ENCODE measurements at places on chromosomes 13 and 19. TPM values are rescaled to one million over a fixed set of nuclear protein-coding genes. Genes with fewer than 3 reads are reported as not detected.

DNA sequence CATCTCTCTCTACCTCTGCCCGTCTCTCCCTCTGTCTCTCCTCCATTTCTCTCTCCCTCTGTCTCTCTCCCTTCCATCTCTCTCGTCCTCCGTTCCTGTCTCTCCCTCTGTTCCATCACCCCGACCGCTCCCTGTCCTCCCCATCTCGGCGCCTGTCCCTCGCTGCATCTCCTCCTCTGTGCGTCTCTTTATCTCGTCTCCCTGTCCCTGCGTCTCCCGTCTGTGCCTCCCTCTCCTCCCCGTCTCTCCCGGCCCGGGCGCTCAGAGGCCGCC is 4.6 kb downstream of the GRIN2D start:
- H3K27ac ChIP-seq: peak overlapping the region; percentile 93
- no peaks in the 10 kb centered on the region for H3K36me3 ChIP-seq
- peak overlapping the region; percentile 94 for H3K4me3 ChIP-seq
- no peak for DNase-seq
- H3K27me3 ChIP-seq: no peaks in the 10 kb centered on the region
- H3K4me1 ChIP-seq: peaks cover 44% of the 10 kb centered on the region

DNA sequence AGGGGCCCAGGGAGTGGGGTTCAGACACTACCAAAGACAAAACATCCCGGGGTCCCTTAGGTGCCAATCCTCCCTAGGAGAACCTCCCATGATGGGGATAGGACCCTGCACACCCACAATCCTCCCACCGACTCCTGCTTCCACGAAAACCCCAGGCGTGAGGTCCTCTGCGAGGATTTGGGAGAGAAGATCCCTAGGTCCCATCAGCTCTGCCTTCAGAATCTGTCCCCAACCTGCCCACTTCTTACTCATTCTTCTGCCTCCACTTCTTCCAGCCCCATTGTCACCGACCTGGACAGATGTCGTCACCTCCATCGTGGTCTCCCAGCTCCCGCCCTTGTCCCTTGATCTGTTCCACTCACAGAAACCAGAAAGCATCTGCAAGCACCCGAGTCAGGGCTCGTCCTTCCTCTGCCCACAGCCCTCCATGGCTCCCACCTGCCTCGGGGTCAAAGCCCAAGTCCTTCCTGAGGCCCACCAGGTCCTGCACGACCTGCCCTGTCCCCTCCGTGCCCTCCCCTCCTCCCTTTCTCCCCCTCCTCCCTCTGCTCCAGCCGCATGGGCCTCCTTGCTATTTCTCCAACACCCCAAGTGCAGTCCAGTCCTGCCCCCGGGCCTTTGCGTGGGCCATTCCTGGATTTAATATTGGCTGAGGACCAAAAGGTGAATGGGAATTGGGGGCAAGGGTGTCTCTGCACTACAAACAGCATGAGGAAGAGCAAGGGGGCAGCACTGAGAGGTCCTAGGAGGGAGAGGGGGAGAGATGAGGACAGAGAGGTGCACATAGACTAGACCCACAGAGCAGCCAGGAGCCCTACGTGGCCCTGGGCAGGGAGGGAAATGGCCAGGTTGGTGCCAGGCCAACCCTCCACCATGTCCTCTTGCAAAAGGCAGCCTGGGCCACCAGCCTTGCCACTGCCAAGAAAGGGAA is 51.3 kb downstream of the PTPRS start:
- H3K36me3 ChIP-seq: peaks cover 4% of the 10 kb centered on the region
- H3K27ac ChIP-seq: no peak overlapping the region
- DNase-seq: no peak
- peaks cover 18% of the 10 kb centered on the region for H3K4me1 ChIP-seq
- no peak overlapping the region for H3K4me3 ChIP-seq

- no peak overlapping the region for H3K27ac ChIP-seq
- no peak for DNase-seq
- H3K4me1 ChIP-seq: peaks cover 14% of the 10 kb centered on the region
- H3K27me3 ChIP-seq: no peaks in the 10 kb centered on the region
- H3K4me3 ChIP-seq: no peak overlapping the region
- H3K36me3 ChIP-seq: peaks cover 14% of the 10 kb centered on the region
Measured at GRCh38 chr19:47075941-47076340, 27.5 kb upstream of the TMEM160 start.

- DNase-seq: no peak
- H3K27me3 ChIP-seq: no peaks in the 10 kb centered on the region
- H3K4me1 ChIP-seq: peaks cover 16% of the 10 kb centered on the region
- peak overlapping the region; percentile 62 for H3K27ac ChIP-seq
Measured at GRCh38 chr19:3443840-3444694, 36.3 kb downstream of the SMIM24 start.

DNA sequence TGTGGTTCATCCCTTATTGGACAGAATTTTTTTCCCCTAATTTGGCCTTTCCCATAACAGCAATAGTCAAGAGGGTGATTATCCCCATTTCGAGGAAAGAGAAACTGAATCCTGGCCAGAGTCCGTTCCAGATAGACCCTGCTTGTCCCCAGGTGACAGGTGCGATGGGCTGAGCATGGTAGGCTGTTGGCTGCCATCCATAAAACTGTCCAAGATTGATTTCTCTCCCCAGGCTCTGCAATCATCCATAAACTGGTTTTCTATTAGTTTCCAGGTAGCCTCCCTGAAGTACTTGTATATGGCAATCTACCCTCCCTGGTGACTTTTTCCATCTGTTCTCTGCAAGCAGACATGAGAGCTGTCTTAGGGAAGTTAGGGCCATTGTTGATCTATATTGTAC is 25.4 kb downstream of the SERP2 start:
- no peaks in the 10 kb centered on the region for H3K27me3 ChIP-seq
- peaks cover 18% of the 10 kb centered on the region for H3K4me1 ChIP-seq
- H3K36me3 ChIP-seq: no peaks in the 10 kb centered on the region
- no peak for DNase-seq

DNA sequence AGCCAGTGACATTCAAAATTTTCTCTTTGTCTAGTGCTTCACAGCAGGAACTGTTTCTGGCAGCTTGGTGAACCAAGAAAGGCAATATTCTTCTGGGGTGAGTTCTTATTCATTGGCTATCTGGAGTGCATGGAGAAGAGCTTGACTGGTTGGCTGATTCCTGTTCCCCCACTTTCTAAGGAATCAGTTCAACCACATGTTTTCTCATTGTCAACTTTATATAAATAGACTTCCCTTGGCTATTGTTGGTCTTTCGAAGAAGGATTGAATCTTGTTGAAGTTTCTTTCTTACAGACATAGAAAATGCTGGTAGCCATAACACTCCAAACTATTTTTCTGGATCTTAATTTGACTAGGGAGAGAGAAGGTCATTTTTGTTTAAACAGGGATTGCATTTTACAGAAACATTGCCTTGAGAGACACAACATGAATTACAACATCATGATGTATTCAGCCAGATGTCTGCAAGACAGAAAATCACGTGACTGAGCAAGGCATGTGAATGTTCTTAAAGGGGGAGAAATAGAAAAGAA is 85.2 kb downstream of the EDNRB start:
- H3K4me1 ChIP-seq: peaks cover 13% of the 10 kb centered on the region
- DNase-seq: no peak
- H3K4me3 ChIP-seq: no peak overlapping the region
- peaks cover 1% of the 10 kb centered on the region for H3K27me3 ChIP-seq
- no peak overlapping the region for H3K27ac ChIP-seq
- no peaks in the 10 kb centered on the region for H3K36me3 ChIP-seq

DNA sequence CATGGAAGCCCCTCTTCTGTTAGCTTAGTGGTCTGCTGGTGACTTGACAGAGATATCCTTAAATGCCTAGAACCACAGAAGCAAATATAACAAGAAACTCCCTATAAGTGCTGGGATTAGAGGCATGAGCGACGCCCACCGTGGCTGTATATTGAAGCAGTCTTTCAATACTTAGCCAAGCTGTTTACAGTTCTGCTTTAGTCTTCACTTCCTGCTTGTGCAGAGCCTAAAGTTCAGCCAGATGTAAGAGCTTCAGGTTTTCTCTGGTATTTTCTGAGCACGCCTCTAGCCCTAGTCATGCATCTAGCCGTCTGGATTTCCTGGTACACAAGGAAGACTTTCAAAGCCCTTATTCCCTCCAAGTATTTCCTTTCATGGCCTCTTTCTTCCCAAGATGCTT is 28.5 kb downstream of the TRPM4 start:
- H3K36me3 ChIP-seq: peaks cover 59% of the 10 kb centered on the region
- no peak overlapping the region for H3K27ac ChIP-seq
- H3K4me3 ChIP-seq: no peak overlapping the region
- H3K27me3 ChIP-seq: no peaks in the 10 kb centered on the region
- peak; percentile 11 for DNase-seq
- H3K4me1 ChIP-seq: no peaks in the 10 kb centered on the region

GRCh38 chr13:43665388-43665787 is 121.4 kb downstream of the ENOX1 start:
- peak overlapping the region; percentile 82 for H3K27ac ChIP-seq
- DNase-seq: no peak
- H3K4me1 ChIP-seq: peaks cover 28% of the 10 kb centered on the region
- no peaks in the 10 kb centered on the region for H3K36me3 ChIP-seq
- no peaks in the 10 kb centered on the region for H3K27me3 ChIP-seq
- H3K4me3 ChIP-seq: no peak overlapping the region

DNA sequence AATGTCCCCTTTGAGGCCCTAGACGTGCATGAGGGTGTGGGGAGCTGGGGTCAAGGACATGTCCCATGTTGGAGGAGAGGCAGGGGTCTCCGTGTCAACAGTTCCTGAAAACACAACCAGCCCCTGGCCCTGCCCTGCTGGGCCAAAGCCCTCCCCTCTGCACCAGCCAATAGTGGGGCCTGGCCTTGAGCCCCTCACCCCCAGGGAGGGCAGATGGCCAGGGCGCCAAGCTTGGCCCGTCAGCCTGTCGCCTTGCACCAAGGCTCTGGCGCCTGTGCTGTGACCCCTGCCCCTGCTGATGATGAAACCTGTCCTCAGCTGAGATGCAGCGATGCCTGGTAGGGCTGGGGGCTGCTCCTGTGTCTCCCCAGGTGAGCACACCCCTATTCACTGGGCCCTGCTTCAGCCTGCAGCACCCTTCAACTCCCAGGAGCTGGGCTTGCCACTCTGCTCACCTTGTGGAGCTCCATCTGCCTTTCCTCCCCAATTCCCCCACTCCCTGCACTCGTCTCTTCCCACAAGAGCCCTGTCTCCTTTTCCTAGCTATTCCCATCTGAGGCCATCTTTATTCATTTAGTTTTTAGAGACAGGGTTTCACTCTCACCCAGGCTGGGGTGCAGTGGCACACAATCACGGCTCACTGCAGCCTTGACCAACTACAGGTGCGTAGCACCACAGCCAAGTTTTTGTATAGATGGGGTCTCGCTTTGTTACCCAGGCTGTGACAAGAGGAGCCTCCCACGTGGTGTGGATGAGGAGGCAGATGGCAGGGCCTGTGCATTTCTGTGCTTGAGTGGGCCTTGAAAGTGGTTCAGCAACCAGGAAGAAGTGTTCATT is 2.1 kb upstream of the HAMP start:
- no peak for DNase-seq
- peaks cover 21% of the 10 kb centered on the region for H3K36me3 ChIP-seq
- H3K4me3 ChIP-seq: no peak overlapping the region
- H3K27ac ChIP-seq: no peak overlapping the region
- H3K4me1 ChIP-seq: no peaks in the 10 kb centered on the region

DNA sequence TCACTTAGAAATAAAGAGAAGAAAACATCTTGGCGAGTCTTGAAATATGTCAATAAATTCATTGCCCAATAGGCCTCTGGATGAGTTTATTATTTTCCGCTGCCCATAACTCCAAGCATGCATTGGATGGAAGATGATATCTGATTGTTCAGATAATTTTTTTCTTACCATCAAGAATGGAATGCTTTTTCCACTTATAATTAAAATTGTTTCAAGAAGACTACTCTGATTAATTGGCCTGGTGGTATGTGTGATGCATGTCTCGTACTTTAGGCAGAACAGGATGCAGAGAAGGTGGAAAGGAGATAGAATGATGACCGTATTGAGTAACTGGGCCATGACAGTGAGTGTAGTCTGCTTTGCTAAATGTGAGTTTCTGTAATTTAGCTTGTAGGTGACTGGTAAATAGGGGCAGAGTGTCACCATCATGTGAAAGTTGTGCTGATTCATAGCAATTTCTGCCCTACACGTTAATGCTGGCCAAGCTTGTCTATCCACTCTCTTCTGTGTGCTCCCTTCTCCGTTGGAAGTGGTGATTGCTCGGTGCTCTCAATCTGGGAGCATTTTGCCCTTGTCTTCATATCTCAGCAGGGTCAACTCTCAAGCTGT is 13.5 kb upstream of the SPATA13 start:
- H3K4me3 ChIP-seq: no peak overlapping the region
- no peak overlapping the region for H3K27ac ChIP-seq
- H3K27me3 ChIP-seq: no peaks in the 10 kb centered on the region
- H3K4me1 ChIP-seq: peaks cover 13% of the 10 kb centered on the region
- H3K36me3 ChIP-seq: no peaks in the 10 kb centered on the region

DNA sequence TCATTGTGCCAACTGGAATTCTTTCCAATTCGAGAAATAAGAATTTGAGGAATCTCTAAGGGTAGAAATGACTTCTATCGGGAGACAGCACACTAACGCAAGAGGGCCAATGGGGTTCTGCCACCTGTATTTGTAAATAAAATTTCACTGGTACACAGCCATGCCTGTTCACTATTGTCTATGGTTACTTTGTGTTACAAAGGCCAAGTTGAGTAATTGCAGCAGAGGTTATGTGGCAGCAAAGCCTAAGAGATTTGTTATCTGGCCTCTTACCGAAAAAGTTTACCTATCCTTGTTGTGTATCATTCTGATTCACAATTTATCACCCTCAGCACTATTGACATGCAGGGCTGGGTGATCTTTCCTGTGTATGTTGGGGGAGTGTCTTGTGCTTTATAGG is 278.0 kb downstream of the KLF5 start:
- no peak overlapping the region for H3K27ac ChIP-seq
- peaks cover 40% of the 10 kb centered on the region for H3K4me1 ChIP-seq
- H3K36me3 ChIP-seq: no peaks in the 10 kb centered on the region
- no peaks in the 10 kb centered on the region for H3K27me3 ChIP-seq
- H3K4me3 ChIP-seq: no peak overlapping the region
- no peak for DNase-seq

Gene NPHS1
- total RNA-seq: not detected

Gene COMP
- total RNA-seq: 10.6 TPM

Gene LILRB4
- total RNA-seq: not detected

Gene DNMT1
- 47.8 TPM for total RNA-seq

Gene KANK2
- total RNA-seq: 345 TPM

Gene CYSLTR2
- total RNA-seq: not detected

Gene IGFL3
- 1.1 TPM for total RNA-seq

Gene VRK3
- 21.9 TPM for total RNA-seq

Gene CARD8
- total RNA-seq: 29.5 TPM

Gene ZFR2
- total RNA-seq: not detected

Gene R3HDM4
- total RNA-seq: 48.4 TPM
